ENCODE measurements at places on chromosomes 2 and 18.

DNA sequence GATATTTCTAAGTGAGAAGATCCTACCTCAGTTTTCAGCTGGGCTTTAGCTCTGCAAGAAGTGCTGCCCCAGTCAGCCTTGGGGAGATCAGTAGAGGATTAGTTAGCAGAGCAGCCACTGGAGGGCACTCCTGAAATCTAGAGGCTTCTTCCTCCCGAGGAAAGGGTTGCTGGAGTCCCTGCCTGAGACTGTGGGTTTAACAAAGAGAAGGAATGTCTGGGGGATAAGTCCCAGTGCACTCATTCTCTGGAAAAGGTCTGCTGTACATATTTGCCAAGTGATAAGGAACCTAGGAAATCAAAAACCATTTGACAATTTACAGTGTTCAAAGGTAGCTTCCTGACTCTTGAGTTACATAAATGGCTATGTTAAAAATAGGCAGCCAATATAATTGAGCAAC lies 207.2 kb downstream of the SLC8A1 start:
- H3K27me3 ChIP-seq, result no peaks in the 10 kb centered on the region
- H3K4me1 ChIP-seq, result no peaks in the 10 kb centered on the region
- no peaks in the 10 kb centered on the region for H3K36me3 ChIP-seq
- no peak for DNase-seq
- no peak overlapping the region for H3K27ac ChIP-seq

DNA sequence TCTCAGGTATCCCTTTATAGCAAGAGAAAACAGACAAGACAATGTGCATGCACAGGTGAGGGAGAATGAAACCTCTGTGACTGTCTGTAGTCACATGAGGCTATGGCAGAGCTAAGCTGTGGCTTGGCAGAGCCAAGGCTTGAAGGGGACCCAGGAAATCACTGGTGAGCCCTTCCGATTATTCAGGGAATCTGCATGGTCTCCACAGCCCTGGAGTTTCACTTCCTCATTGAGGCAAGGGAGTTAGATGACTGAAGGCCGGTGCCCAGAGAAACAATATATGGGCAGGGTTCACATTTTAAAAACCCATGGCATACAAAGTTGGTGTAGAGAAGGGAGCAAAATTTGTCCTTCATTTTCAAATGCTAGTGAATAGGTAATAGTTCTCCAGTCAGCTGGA lies 144.4 kb upstream of the REV1 start:
- DNase-seq, result no peak
- H3K4me1 ChIP-seq, result peaks cover 11% of the 10 kb centered on the region
- no peaks in the 10 kb centered on the region for H3K36me3 ChIP-seq

GRCh38 chr2:36446294-36446693 lies 90.7 kb downstream of the CRIM1 start:
- H3K27me3 ChIP-seq, result no peaks in the 10 kb centered on the region
- no peak overlapping the region for H3K27ac ChIP-seq
- no peak for DNase-seq
- no peak overlapping the region for H3K4me3 ChIP-seq
- H3K4me1 ChIP-seq, result no peaks in the 10 kb centered on the region

DNA sequence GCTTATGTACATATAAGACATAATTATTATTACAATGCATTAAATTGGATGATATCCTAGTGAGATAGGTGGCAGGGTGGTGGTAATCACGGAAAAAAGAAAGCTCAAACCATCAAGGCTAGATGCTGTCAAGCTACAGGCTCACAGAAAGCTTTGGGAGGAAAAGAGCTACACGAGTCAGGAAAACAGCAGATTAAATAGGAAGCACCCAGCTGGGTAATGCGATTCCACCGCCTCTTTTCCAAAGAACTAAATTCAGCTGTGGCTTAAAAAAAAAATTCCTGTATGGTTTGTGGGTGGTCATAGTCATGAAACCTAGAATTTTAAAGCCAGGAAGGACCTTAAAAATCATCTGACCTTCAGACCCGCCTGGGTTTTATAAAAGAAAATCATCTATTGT lies 23.7 kb upstream of the PTPN4 start:
- DNase-seq, result no peak
- H3K36me3 ChIP-seq, result no peaks in the 10 kb centered on the region
- no peak overlapping the region for H3K4me3 ChIP-seq
- peaks cover 10% of the 10 kb centered on the region for H3K4me1 ChIP-seq

DNA sequence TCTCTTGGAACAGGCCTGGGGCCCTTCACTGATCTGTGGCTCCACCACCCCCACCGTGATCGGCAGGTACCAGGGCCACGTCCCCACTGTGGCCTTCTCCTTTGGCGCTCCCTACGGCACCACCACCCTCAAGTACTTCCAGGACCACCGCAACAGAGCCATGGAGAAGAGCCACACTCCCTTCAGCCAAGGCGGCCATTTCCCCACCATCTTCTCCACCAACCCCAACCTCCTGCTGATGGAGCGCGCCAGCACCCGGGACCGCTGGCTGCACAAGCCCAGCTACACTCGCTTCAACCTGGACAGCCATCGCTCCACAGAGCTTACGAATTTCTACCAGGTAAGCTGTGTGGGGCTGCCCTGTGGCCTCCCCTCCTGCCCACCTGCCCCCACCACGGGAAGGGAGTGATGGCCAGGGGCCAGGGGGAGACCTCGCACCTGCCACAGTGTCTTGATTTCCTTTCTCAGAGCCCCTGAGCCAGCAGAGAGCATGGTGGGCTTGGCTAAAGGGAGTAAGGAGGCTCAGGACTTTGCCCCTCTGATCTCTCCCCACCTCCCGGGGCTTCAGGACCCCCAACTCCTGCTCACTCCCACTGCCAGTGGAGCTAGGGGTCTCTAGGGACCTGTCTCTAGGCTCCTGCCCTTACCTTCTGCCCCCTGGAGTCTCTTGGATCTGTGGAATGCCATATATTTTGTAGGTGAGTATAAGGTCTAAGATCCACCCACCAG lies 65.2 kb downstream of the CIB4 start:
- H3K36me3 ChIP-seq, result no peaks in the 10 kb centered on the region
- no peak for DNase-seq
- H3K4me3 ChIP-seq, result no peak overlapping the region
- H3K27me3 ChIP-seq, result no peaks in the 10 kb centered on the region

DNA sequence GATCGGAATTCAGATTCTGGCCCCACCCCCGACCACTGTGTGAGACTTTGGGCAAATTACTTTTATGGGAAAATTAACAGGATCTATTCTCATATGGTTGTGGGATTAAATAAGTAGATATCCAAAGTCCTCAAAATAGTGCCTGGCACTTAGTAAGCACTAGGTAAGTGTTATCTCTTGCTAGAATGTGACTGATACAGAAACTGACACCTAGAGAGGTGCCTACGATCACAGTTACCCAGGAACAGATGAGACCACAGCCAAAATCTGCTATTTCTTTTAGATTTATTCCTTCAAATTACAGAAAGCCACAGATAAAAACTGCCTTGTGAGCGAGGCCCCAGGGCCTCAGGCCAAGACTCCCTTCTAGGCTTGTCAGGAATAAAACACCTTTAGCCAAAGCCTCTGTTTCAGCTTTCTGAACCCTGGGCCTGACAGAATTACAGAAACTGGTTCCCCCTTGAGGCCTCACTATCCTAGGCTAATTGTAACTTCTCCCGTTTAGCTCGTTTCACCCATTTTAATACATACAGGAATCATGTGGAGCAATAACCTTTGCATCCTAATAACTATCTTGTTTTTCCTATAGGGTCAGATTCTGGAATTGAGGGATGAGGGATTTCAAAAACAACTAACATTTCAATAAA lies 22.3 kb upstream of the CHMP1B start:
- H3K36me3 ChIP-seq, result no peaks in the 10 kb centered on the region
- H3K4me3 ChIP-seq, result no peak overlapping the region
- H3K4me1 ChIP-seq, result no peaks in the 10 kb centered on the region
- DNase-seq, result no peak
- no peaks in the 10 kb centered on the region for H3K27me3 ChIP-seq

DNA sequence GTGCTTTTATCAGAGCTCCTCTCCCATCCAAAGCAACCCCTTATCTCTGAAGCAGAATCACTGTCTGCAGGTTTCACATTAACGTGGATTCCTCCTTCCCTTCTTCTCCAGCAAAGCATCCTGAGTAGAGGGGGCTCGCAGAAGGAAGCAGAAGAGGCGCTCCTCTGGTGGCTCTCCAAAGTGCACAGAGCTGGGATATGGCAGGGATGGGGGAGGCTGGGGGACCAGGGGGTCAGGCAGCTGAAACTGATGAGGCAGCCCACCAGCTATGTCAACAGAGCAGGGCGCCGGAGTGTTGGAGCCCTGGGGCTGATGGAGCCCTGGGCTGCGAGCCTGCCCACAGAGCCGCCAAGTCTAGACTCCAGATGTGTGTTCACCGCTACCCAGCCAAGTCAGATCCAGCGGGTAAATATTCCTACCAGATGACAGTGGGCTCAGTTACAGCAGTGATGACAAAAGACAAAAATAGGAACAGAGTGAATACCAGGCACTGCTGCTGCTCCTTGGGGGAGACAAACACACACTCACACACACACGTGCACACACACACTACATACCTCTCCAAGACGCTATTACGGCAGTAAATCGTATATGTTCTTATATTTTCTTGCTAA lies 678.3 kb upstream of the ID2 start:
- no peak overlapping the region for H3K27ac ChIP-seq
- H3K4me3 ChIP-seq, result no peak overlapping the region
- H3K36me3 ChIP-seq, result no peaks in the 10 kb centered on the region
- DNase-seq, result no peak
- no peaks in the 10 kb centered on the region for H3K27me3 ChIP-seq

- H3K4me3 ChIP-seq, result no peak overlapping the region
- no peak overlapping the region for H3K27ac ChIP-seq
- H3K36me3 ChIP-seq, result no peaks in the 10 kb centered on the region
- H3K27me3 ChIP-seq, result no peaks in the 10 kb centered on the region
- H3K4me1 ChIP-seq, result no peaks in the 10 kb centered on the region
Measured at GRCh38 chr18:58168993-58169392, 125.0 kb downstream of the NEDD4L start.

- no peaks in the 10 kb centered on the region for H3K36me3 ChIP-seq
- DNase-seq, result no peak
- H3K27me3 ChIP-seq, result no peaks in the 10 kb centered on the region
- no peak overlapping the region for H3K4me3 ChIP-seq
- no peak overlapping the region for H3K27ac ChIP-seq
Measured at GRCh38 chr2:145846982-145847381, 1327.1 kb upstream of the ZEB2 start.

GRCh38 chr2:19899985-19900930 lies 1.5 kb downstream of the TTC32 start:
- no peak for DNase-seq
- peak overlapping the region; percentile 75 for H3K27ac ChIP-seq
- H3K4me3 ChIP-seq, result peak overlapping the region; percentile 99
- H3K4me1 ChIP-seq, result peaks cover 12% of the 10 kb centered on the region

- no peak for DNase-seq
- no peaks in the 10 kb centered on the region for H3K36me3 ChIP-seq
- no peak overlapping the region for H3K4me3 ChIP-seq
Measured at GRCh38 chr2:215833531-215834162, 179.7 kb downstream of the MREG start.

- no peaks in the 10 kb centered on the region for H3K4me1 ChIP-seq
- H3K4me3 ChIP-seq, result no peak overlapping the region
- no peak for DNase-seq
- H3K36me3 ChIP-seq, result no peaks in the 10 kb centered on the region
Measured at GRCh38 chr2:16438613-16439321, 226.9 kb downstream of the CYRIA start.

GRCh38 chr2:67485431-67485830 lies 88.3 kb downstream of the ETAA1 start:
- no peaks in the 10 kb centered on the region for H3K27me3 ChIP-seq
- no peaks in the 10 kb centered on the region for H3K36me3 ChIP-seq
- no peak for DNase-seq
- H3K4me1 ChIP-seq, result no peaks in the 10 kb centered on the region
- no peak overlapping the region for H3K4me3 ChIP-seq

DNA sequence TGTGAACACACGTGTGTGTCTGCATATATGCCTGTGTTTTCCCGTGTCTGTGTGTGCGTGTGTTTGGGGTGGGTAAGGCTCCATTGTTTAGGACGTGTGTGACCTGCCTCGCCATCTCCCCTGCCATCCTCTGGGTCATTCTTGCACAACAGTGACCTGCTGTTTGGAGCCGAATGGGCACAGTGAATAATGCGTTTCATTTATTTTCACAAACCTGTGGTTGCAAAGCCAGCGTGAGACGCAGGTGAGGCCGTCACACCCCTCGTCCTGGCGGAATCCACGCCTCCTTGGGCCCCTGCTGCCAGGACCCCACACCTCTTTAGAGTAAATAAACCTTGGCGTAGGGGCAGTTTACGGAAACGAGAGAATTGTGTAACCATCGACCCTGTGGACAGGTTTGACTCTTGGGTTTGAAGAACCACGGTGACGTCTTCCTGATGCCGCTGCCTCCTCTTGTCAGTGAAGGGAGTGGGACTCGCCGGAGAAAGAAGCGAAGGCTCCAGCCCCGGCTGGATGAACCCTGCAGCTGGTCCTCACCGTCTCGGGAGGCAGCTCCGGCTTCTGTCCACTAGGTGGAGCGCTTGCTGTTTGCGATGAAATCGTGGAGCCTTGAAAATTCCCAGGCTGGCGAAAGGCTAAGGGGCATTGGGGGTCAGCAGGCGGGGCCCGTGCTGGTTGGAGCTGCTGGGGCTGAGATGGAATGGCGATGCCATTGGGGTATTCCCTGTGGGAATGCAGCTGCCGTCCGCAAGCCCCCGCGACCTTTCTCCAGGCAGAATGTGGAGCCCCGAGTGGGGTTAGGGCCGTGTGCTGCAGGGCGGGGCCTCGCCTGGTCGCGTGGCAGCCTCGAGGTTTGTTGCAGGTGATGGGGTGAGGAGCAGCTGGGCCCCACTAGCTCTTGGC lies 81.1 kb downstream of the RTP5 start:
- no peak overlapping the region for H3K27ac ChIP-seq
- H3K36me3 ChIP-seq, result no peaks in the 10 kb centered on the region
- H3K4me1 ChIP-seq, result peaks cover 3% of the 10 kb centered on the region

GRCh38 chr2:178542161-178542560 lies 61.9 kb downstream of the PLEKHA3 start:
- H3K27me3 ChIP-seq, result no peaks in the 10 kb centered on the region
- peaks cover 22% of the 10 kb centered on the region for H3K36me3 ChIP-seq
- H3K4me3 ChIP-seq, result no peak overlapping the region
- no peaks in the 10 kb centered on the region for H3K4me1 ChIP-seq
- no peak for DNase-seq

DNA sequence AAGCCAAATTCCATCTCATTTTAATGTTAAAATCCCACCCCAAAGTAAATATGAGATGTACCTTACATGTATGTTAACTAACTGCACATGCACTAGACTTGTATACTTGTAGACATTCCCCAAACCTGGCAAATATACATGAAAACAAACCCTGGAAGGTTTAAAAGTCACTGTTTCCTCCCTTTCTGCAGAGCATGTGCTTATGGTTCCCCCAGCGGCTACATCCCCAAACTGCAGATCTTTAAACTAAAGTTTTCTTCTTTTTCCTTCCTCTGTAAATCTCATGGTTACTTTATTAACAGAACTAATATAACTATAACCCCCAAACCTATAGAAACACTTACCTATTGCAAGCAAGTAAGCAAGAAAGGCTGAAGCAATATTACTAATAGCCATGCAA lies 731.5 kb downstream of the LRP1B start:
- H3K27ac ChIP-seq, result no peak overlapping the region
- no peak for DNase-seq
- H3K27me3 ChIP-seq, result no peaks in the 10 kb centered on the region

- H3K36me3 ChIP-seq, result no peaks in the 10 kb centered on the region
- H3K27ac ChIP-seq, result no peak overlapping the region
- DNase-seq, result no peak
- H3K4me3 ChIP-seq, result no peak overlapping the region
- no peaks in the 10 kb centered on the region for H3K27me3 ChIP-seq
Measured at GRCh38 chr2:146278881-146279280, 1565.9 kb upstream of the ACVR2A start.

- H3K36me3 ChIP-seq, result no peaks in the 10 kb centered on the region
- H3K4me1 ChIP-seq, result no peaks in the 10 kb centered on the region
- no peak overlapping the region for H3K4me3 ChIP-seq
- DNase-seq, result no peak
- H3K27ac ChIP-seq, result no peak overlapping the region
Measured at GRCh38 chr2:3214065-3214464, 163.6 kb downstream of the EIPR1 start.

Data from liver (tissue), 10 donors.